ENCODE measurements at places on chromosomes 4 and X.

GRCh38 chr4:26020083-26020668, 106.2 kb downstream of the SMIM20 start:
- no peak for DNase-seq

DNA sequence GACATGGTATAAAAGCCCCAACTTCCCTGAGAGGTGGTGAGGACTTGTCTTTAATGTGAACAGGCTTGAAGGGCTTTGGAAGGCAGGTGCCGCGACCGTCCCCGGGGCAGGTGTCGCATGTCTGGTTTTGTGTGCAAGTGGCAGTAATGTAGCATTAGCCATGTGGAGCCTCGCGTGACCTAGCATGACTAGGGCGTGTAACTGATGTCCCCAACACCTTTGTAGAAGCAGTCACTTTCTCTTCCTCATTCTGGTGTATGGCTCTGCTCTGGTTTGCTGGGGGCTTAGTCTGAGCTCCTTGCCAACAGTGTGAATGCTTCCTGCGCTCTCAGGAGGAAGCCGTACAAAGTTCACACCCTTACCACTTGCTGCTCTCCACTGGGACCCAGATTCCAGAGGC, 145.7 kb downstream of the AMMECR1 start:
- DNase-seq = no peak

GRCh38 chr4:145502809-145503208, 21.2 kb downstream of the SMAD1 start:
- no peak for DNase-seq

GRCh38 chr4:130812117-130812765, 1716.3 kb downstream of the C4orf33 start:
- no peak for DNase-seq

DNA sequence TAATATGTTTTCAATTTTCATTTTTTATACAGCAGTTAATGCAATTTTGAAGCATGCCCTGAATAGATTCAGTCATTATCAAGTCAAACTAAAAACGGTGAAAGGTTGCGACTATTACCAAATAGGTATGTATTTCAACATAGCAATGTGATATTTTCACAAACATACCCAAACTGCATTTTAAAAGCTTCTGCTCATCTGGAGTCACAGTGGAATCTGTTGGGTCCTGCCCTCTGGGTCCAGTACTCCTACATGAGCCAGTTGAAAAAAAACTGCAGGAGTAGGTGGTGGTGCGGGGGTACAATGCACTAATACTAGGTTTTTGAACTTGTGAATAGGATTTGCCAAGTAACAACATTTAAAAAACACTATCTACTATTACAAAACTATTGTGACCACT, 938 bp downstream of the GPR34 start:
- no peak for DNase-seq

DNA sequence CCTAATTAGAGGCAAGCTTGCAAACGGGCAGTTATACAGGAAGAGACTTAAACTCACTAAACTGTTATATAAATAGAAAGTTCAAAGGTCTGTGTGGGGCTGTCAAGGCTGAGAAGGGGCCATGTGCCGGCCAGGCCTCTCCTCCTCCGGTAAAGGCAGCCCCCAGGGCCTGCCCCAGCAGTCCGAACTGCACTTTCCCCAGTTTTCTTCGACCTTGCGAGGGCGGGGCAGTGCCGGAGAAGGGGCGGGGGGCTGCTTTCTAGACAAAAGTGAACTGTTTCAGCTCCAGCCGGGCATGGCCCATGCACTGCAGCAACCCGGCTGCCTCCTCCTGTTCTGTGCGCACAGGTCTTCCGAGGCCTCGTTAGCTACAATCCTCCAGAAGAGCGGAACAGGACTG, 4.1 kb downstream of the AFF2 start:
- no peak for DNase-seq

DNA sequence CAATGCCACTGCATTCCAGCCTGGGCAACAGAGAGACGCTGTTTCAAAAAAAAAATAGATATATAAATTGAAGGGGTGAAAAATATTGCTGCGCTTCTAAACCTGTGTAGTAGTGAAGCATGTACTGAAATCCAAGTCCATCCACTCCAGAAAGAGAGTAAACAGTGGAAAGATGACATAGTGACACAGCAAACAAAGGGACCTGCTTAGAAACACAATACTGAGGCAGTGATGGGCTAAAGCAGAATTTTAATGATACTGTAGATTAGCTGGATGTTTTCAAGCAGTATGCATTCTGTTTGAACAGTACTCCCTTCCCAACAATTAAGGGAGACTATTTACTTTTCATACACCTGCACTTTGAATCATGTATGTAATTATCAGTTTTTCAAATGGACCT, 42.5 kb downstream of the TFDP3 start:
- DNase-seq = no peak

DNA sequence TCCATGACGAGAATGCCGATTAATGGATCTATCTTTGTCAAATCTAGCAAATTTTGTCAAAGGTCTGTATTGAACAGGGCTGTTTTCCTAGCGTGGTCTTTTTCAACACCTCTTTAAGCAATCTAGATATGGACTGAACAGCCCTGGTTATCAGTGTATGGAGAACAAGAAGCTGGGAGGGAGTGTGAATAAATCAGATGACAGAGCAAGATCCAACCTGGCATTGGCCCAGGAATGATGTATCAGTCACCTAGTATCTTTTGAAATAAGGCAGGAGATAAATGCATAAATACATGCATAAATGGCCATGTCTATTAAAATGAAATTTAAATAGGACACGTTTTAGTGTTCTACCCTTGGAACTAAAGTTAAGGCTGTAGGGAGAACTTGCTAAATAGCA, 15.7 kb upstream of the AP1S2 start:
- DNase-seq = no peak

- DNase-seq = no peak
Measured at GRCh38 chr4:93764639-93765246, 63.8 kb upstream of the ATOH1 start.

DNA sequence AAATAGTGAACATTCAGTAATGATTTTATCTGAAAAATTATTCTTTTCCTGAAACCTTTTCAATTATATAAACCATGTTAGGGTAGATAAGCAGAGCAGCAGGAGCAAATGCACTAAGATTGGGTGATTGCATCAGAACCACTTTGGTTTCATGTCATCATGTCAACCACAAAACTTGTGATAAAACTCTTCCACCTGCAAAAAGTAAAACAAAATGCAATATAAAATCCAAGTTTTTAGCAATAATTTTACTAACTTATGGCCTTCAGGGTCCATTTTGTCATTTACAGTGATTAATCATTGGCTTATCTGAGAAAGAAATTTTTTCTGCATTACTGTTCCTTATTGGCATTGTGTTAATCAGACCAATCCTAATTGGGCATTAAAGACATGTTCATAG, 42.4 kb downstream of the NHS start:
- no peak for DNase-seq

DNA sequence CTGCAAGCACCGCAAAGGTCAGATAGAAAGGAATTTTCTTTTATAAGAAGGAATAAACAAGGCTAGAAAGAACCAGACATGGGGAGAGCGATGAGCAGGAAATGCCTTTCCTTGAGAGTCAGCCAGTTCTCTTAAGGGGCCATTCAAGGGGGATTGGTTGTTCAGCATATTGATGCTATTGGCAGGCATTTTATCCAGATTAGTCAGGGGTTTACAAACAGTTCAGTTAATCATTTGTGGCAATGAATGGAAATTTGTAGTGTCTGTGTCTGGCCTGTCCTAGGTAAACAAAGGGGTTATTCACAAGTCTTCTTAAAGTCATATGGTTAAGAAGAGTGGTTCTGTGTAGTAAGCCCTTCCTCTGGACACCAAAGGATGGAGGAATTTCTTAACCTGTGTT, 184.7 kb upstream of the FRMPD4 start:
- DNase-seq = no peak

Data from C1 segment of cervical spinal cord (tissue), 14 donors.